ENCODE measurements at places on chromosomes 4 and X. TPM values are rescaled to one million over a fixed set of nuclear protein-coding genes. Genes with fewer than 3 reads are reported as not detected.

The WNK3 gene
- 0.46 TPM for total RNA-seq

The NHSL2 gene
- 0.29 TPM for total RNA-seq

The TMPRSS11B gene
- total RNA-seq, result not detected

The MID1 gene
- not detected for total RNA-seq

The CDX4 gene
- total RNA-seq, result not detected
